AG08396 (cell line): ENCODE measurements at places on chromosomes 2 and 18.

- DNase-seq, result no peak
Measured at GRCh38 chr18:44754567-44754966, 73.9 kb downstream of the SETBP1 start.

DNA sequence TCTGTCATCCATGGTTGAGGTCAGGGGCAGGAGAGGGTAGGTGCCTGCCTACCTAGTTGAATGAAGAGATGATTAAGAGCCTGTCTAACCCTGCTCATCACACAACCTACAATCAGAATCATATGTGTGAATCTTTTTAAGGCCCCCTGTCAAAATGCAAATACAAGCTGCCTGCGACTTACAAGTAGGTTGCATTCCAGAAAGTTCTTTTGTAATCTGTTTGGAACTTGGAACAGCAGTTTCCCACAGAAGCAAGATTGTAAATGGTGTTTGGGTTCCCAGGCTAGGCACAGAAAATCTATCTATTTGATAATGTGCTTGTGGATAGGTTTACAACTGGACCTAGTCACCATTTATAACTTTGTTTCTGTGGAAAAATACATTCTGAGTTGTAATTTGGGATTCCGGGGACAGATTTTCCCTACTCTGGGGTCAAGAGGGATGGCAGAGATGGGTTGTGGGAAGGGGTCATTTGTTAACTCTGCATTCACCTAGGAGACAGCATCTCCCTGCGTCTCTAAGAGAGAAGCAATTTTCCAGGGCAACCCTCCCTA is 4.4 kb downstream of the LIPG start:
- DNase-seq, result no peak

DNA sequence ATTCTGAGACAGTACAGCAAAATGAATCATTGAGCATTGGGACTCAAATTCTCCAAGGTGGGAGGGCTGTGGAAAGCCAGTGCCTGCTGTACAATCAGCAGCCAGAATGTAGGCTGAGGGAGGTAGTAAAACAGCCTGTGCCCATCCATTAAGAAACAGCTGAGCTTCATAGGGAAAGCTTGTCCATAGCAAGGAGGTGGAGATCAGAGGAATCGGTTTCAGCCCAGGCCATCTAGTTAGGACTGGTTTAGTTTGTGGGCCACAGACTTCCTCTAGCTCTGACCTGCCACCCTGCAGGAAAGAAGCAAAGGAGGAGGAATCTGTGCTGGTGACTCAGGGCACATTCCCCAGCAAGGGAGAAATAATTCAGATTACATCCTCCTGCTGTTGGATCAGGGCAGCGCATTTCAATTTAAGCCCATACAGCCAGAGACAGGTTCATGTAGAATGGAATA is 333.4 kb downstream of the SETBP1 start:
- peak; percentile 78 for DNase-seq

GRCh38 chr18:59514203-59514602 is 155.1 kb upstream of the LMAN1 start:
- DNase-seq, result peak; percentile 34
